ENCODE measurements at places on chromosomes 16 and 17.

GRCh38 chr17:66638707-66639479, 196.0 kb upstream of the CACNG5 start:
- no peak overlapping the region for H3K4me3 ChIP-seq
- H3K27me3 ChIP-seq = no peaks in the 10 kb centered on the region
- no peak overlapping the region for H3K27ac ChIP-seq
- peaks cover 6% of the 10 kb centered on the region for H3K36me3 ChIP-seq

DNA sequence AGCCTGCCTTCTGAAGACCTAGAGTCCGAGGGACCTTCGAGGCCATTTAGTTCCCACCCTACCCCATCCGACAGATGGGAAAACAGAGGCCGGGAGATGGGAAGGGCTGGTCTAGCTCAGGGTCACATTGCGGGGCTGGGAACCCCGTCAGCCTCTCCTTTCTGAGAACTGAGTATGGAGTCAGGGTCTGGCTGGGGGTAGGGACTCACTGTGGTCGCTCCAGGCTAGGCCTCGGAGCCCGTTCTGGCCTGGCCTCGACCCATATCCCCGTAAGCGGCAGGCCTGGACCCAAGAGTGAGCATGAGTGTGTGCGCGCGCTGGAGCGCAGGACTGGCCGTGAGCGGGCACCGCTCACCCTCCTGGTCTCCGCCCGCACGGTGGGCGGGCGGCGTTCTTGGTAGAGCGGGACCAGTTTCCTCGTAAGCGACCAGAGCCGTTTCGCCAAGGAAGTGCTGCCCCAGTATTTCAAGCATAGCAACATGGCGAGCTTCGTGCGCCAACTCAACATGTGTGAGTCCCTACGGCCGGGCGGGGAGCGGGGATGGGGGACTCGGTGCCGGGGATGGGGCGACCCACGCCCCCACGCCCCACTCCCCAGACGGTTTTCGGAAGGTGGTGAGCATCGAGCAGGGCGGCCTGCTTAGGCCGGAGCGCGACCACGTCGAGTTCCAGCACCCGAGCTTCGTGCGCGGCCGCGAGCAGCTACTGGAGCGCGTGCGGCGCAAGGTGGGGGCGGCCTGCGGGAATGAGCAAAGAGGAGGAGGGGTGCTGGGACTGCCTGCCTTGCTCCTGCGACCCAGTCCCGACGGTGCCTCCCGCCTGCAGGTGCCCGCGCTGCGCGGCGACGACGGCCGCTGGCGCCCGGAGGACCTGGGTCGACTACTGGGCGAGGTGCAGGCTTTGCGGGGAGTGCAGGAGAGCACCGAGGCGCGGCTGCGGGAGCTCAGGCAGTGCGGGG, 855 bp downstream of the HSF4 start:
- peak; percentile 43 for DNase-seq
- H3K4me3 ChIP-seq = no peak overlapping the region
- H3K36me3 ChIP-seq = no peaks in the 10 kb centered on the region
- H3K27ac ChIP-seq = no peak overlapping the region

DNA sequence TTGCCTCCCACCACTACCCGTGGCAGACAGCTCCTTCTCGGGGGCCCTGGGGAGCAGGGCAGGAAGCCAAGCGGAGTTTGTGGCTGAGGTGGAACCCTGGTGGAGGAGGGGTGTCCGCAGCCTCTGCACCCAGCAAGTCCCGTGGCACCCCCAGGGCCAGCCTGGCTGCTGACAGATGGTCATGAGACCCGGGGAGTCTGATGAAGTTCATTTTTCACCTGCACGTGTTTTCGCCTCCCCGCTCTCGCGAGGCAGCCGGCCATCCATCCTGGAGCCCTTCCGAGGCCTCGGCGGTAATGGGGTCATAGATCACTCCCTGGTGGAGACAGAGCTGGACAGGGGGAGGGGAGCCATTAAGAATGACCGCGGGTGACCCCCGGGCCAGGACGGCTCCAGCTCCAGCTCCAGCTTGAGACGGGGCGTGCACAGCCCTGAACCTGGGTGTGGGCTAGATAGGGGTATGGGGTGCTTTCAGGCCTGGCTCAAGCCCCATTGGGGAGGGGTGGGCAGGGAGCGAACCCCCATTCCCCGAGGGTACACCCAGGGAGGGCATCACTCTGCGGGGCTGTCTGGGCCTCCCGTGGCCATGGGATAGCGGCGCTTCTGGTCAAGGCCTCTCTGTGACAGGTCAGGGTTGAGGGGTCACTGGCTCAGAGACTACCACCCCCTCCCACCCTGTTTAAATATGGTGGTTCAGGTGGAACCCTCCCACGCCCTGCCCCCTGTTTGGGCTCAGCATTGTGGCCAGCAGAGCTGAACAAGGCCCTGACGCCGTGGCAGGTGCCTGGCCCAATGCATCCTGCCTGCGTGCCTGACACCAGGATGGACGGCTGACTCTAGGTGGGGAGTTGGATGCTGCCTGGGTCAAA, 227.4 kb upstream of the GSE1 start:
- DNase-seq = no peak
- H3K4me1 ChIP-seq = peaks cover 39% of the 10 kb centered on the region
- no peak overlapping the region for H3K27ac ChIP-seq

GRCh38 chr17:27233059-27233458, 60.9 kb upstream of the WSB1 start:
- no peaks in the 10 kb centered on the region for H3K4me1 ChIP-seq
- no peak overlapping the region for H3K4me3 ChIP-seq
- no peak for DNase-seq

GRCh38 chr17:50681263-50682200, 26.2 kb downstream of the ANKRD40 start:
- no peak overlapping the region for H3K27ac ChIP-seq
- H3K4me3 ChIP-seq = no peak overlapping the region
- peak; percentile 89 for DNase-seq
- H3K4me1 ChIP-seq = peaks cover 25% of the 10 kb centered on the region

- H3K27ac ChIP-seq = no peak overlapping the region
- H3K4me1 ChIP-seq = peaks cover 12% of the 10 kb centered on the region
- no peak for DNase-seq
- H3K4me3 ChIP-seq = no peak overlapping the region
- peaks cover 70% of the 10 kb centered on the region for H3K36me3 ChIP-seq
Measured at GRCh38 chr17:18987862-18988545, 16.6 kb downstream of the FAM83G start.

GRCh38 chr17:36188891-36189306, 7.7 kb downstream of the CCL3L1 start:
- H3K4me3 ChIP-seq = no peak overlapping the region
- no peak overlapping the region for H3K27ac ChIP-seq
- H3K27me3 ChIP-seq = no peaks in the 10 kb centered on the region
- H3K4me1 ChIP-seq = no peaks in the 10 kb centered on the region
- H3K36me3 ChIP-seq = no peaks in the 10 kb centered on the region

- no peaks in the 10 kb centered on the region for H3K27me3 ChIP-seq
- no peak overlapping the region for H3K4me3 ChIP-seq
- H3K4me1 ChIP-seq = peaks cover 26% of the 10 kb centered on the region
- H3K36me3 ChIP-seq = peaks cover 42% of the 10 kb centered on the region
- no peak for DNase-seq
Measured at GRCh38 chr17:28724500-28725165, 1.4 kb downstream of the TLCD1 start.
